Mesenchymal stem cell (in vitro differentiated cells and primary cell): ENCODE measurements at places on chromosomes 12 and 14.

DNA sequence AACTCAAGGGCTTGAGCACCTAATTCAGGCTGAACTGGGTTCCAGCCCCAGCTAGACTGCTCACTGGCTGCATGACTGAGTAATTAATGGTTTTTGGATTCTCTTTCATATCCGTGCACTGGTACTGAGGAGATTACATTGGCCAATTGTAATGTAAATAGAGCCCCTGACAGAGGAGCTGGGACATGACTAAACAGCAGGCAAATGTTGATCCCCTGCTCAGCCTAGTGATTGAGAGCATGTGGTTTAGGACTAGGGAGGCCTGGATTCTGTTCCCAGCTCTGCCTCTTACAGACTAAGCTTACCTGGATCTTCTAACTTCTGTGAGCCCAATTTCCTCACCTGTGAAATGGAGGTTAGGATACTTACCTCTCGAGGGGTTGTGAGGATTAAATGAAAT, 204.3 kb downstream of the ESR2 start:
- DNase-seq, result peak; percentile 59

GRCh38 chr12:25458047-25458552, 95.0 kb downstream of the LMNTD1 start:
- DNase-seq, result peak; percentile 93

- no peak for DNase-seq
These were observed 37.0 kb upstream of the STXBP6 start for GRCh38 chr14:25086821-25087396.

DNA sequence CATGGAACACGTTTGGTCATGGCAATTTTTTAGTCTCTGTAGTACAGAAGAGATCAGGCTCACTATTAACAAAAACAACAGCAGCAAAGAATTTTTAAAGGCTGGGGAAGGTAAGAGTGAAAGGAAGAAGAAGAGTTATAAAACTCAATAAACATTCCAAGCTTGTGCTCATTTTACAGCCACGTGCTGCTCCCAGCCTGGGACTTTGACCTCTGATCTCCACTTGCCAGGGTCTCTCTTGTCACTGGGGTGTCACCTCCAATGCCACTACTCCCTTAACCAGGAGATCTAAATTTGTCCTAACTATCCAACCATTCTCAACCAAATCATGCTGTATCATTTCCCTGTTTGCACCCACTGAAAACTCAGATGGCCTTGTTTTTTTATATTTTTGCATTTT, 605.1 kb downstream of the VRK1 start:
- no peak for DNase-seq

GRCh38 chr12:54662026-54662425, 13.9 kb upstream of the DCD start:
- DNase-seq, result no peak

- peak; percentile 43 for DNase-seq
These were observed 33.8 kb downstream of the MMAB start for GRCh38 chr12:109539508-109539907.

- no peak for DNase-seq
These were observed 175.8 kb upstream of the HMGA2 start for GRCh38 chr12:65648461-65648860.

- DNase-seq, result no peak
These were observed 19.6 kb downstream of the HCFC2 start for GRCh38 chr12:104083769-104084475.

- DNase-seq, result no peak
These were observed 43.9 kb upstream of the TESC start for GRCh38 chr12:117143008-117143532.

GRCh38 chr12:11568762-11569478, 80.6 kb upstream of the ETV6 start:
- no peak for DNase-seq

- DNase-seq, result no peak
These were observed 238.9 kb downstream of the EMP1 start for GRCh38 chr12:13435235-13435933.

DNA sequence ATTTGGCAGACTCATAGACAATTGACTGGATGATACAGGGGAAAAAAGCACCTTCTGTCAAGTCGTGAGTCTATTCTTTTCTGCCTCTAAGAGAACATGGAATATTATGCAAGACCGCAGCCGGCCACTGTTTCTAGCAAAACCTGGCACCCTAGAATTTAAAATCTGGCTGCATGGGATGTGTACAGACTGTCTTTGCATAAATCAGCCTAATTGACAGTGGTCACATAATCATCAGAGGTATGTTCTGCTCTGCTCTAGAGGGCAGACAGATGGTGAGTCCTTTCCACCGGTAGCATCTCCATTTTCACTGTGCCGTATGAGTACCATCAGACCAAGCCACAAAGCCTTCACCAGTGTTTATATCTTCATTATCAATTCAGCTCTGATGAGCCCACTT, 80.6 kb downstream of the KCNK10 start:
- no peak for DNase-seq

DNA sequence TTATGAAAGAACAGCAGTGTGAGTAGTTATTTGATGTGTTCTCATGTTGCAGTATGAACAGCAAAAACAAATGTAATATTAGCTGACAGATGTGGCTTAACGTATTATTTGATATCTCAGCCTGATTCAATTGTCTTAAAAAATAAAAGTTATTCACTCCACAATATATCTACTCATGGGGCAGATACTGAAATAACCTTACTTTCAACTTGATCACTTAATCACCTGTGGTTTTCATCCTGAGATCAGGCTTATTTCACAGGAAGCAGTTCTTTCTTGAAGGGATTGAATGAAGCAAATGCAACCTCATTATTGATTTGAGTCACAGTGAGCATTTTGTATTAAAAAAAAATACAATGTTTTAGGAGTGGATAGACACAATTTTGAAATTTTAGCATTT, 90.3 kb downstream of the AKAP6 start:
- no peak for DNase-seq

DNA sequence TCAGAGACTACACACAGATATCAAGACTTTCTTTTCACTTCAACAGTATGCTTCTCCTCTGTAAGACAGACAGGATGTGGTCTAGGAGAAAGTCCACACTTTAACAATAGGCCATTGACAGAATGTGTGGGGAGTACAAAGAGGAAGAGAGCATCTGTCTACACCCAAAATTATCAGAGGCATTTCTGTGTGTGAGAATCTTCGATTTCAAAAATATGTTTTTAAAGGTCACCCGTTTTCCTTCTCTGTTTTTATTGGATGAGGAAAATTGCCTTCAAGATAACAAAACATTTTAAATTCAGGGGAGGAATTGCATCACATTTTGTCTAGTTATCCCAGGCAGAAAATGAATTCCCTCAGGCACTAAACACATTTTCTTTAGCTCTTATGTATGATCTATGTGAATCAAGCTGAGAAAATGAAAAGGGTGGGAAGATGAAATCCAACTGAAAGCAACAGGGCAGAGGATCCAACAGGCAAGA, 16.4 kb downstream of the NAV3 start:
- DNase-seq, result peak; percentile 28

- no peak for DNase-seq
These were observed 243.5 kb downstream of the FBXL14 start for GRCh38 chr12:1350934-1351240.

- peak; percentile 14 for DNase-seq
These were observed 7.4 kb downstream of the GLRX5 start for GRCh38 chr14:95541932-95542930.

GRCh38 chr12:50665609-50666008, 98.3 kb upstream of the ATF1 start:
- no peak for DNase-seq

DNA sequence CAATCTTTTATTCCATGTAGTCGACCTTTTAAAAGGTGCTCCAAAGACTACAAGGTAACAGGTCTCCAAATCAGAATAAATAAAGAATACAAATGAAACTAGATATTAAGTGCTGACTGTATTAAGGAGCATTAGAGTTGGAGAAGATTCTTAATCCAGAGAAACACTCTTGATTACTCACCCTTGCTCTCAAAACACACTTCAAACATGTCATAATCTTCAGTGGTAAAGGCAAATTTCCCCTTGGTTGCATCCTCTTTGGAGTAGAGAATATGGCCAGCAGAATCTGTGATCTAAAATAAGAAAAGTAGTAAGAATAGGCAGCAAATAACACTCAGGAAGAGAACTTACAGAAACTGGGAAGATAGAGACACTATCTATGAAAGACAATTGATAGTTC, 24.6 kb downstream of the TMED10 start:
- no peak for DNase-seq

DNA sequence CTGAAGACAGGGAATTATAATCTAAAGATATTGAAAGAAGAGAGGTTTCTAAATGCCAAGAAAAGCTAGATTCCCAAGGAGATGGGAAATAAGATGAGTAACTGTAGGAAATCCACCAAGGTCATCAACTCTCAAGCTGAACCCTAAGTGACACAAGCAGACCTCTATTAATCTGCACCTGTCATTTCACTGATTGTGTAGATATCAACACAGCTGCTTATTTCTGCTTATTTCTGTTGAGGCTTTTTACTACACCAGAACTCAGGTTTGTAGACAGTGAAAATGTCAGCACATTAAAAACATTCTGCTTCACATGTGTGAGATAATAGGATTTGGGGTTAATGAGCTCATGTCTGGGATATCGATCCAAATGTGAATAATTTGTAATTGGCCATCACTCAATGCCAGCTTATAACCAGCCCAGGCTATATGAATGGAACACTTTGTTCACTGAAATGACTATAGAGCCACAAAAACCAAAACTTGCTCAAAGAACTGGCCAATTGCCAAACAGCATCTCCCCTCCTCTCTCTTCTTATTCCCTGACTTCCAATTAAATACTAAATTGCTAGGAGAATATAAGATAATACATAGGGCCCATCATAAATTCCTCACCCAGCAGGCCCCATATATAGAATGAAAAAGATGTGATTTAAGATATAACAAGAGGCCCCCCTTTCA, 188.7 kb upstream of the ARID2 start:
- no peak for DNase-seq

DNA sequence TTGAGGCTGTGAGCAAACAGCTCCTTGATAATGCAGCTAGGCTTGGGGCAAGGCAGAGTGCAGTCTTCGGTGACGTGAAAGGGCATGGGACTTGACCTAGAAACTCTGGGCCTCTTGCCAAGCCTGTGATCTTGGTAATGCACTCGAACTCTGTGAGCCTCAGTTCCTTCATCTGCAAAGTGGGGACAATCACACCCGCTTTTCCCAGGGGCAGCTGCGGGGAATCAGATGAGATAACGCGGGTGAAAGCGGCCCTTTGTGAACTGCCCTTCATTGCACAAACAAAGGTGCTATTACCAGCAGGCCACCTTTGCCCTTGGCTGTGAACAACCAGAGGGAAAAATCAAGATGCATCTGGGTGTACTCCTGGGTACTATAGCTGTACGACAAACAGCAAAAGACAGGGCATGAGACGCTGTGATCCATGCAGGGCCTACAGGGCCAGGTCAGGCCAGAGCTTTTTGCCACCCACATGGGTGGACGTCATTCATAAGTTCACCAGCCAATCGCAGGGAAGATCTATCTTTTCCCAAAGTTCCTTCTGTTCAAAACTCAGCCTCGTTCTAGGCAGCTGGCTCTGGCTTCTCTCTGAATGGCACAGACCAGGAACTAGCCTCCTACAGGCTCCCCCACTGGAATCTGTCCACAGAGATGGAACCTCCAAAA, 3.2 kb downstream of the MSI1 start:
- DNase-seq, result no peak

DNA sequence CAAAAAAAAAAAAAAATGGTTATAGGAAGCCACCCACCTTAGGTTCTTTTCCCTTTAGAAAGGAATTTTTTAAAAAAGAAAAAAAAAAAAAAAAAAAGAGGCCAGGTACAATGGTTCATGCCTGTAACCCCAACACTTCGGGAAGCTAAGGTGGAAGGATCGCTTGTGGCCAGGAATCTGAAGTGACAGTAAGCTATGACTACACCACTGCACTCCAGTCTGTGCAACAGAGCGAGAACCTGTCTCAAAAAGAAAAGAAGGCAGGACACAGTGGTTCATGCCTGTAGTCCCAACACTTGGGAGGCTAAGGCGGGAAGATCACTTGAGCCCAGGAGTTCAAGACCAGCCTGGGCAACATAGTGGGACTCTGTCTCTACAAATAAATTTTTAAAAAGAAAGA, 36.0 kb downstream of the SPTLC2 start:
- no peak for DNase-seq

DNA sequence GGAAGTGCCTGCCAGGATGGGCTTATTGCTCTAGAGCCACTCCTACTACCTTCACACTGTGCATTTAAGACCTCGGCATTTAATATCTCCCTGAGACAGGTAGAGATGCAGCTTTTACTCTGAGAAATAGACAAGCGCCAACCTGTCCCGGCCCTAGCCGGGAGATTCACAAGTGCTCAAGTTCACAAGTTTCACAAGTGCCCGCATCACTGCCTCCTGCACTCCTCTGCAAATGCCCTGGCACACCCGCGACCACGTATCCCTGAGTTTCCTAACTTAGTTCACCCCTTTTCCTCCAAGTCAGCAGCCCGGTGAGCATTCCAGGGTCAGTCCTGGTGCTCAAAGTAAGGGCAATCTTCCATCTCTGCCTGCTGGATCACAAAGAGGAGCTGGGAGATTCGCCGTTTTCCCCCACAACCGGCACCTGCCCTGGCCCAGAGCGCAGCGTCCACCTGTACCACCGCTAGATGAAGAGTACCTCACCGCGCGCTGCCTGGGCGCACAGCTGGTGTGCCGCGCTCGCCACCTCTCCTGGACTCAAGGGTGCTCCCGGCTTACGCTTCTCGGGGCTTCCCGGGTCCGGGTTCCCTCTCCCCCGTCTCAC, 5.0 kb upstream of the SLC38A4 start:
- DNase-seq, result peak; percentile 29

DNA sequence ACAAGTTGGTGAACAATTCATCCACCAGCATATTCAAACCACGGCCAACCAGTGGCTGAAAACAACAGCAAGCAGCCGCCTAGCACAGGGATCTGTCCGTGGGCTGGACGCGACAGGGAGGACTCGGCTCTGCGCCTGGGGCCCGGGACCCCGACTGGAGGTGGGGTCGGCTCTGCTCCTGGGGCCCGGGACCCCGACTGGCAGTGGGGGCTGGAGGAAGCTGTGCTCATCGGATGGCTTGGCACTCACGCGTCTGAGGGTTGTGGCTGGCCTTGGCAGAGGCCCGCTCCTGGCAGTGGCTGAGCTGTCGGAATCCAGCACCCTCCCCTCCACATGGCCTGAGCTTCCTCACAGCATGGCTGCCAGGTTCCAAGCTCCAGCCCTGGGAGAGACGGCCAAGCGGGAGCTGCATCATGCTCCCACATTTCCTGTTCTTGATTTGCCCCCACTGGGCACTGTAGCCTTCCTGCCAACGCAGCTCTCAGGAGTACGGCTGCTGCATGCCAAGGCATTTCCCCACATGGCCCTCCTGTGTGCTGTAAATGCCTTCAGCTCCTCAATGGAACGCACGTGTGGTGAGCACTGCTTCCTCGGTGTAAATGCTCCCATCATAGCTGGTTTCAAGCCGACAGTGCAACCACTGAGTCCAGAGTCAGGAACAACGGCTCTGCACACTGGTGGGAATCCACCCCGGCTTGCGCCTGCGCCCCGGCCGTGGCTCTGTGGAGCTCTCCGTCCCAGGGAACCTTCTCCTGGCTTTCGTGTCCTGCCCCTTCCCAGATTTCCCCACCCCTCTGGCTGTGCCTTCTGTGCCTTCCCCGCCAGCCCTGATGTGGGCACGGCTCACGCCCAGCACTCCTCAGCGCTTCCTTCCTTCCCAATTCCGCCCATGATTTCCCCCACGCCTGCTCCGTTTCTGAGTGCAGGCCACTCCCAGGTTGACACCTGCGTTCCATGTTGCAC, 7.3 kb upstream of the GALNT9 start:
- DNase-seq, result no peak
